ENCODE measurements at places on chromosomes 16 and 17.
A peak's percentile ranks its signal among the peaks of the same experiment; 100 is the strongest.

GRCh38 chr16:51922476-51922875 is 624.5 kb downstream of the TOX3 start:
- no peak for DNase-seq

GRCh38 chr16:89201439-89202377 is 1.4 kb upstream of the SLC22A31 start:
- peak; percentile 81 for DNase-seq

- no peak for DNase-seq
Observed at GRCh38 chr16:73253922-73254480, 206.1 kb upstream of the ZFHX3 start.

DNA sequence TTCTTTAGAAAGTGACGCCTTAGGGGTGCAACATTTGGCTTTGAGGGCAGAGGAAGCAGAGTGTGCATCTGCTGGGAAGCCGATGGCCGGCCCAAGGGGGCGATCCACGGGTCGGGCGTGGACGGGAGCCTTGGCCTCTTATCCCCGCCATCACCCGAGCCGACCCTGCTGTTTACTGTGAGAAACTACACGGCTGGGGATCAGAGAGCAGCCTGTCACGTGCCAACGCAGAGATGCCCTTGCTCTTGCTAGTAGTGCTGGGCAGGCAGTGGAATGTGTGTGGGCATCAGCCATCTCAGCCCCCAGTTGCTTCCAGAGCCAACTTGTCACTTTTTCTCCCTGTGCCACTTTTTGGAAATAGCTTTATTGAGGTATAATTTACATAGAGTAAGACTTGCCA is 26.7 kb upstream of the ITGB4 start:
- no peak for DNase-seq

GRCh38 chr17:80876950-80877728 is 114.5 kb upstream of the CHMP6 start:
- DNase-seq = no peak

DNA sequence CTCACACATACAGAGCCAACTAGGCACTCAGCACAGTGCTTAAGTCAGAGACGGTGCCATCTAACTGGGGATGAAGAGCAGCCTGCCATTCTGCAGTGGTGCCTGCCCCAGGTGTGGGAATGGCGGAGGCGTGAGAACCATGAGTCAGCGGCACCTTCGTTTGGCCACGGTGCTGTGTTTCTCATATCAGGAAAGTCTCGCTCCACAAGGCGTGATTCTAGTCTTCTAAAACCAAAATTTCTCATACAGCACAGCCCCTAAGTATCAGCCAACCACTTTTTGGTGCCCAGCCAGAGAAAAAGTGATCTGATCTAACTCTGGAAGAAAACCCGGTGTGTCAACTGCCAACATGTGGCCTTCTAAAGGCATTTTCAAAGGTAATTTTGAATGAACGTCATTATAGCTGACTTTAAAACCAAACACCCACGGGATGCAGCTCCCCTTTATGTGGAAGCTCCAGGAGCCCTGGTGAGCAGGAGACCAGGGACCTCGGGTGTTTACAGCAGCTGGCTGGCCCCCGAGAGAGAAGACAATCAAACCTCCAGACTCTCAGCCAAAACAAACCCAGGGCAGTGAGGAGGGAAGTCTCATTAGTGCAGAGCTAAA is 54.6 kb downstream of the ABCC12 start:
- DNase-seq = no peak

- DNase-seq = peak; percentile 39
Observed at GRCh38 chr17:68505951-68506350, 6.3 kb upstream of the PRKAR1A start.

- no peak for DNase-seq
Observed at GRCh38 chr17:78972507-78973105, 7.1 kb downstream of the LGALS3BP start.

DNA sequence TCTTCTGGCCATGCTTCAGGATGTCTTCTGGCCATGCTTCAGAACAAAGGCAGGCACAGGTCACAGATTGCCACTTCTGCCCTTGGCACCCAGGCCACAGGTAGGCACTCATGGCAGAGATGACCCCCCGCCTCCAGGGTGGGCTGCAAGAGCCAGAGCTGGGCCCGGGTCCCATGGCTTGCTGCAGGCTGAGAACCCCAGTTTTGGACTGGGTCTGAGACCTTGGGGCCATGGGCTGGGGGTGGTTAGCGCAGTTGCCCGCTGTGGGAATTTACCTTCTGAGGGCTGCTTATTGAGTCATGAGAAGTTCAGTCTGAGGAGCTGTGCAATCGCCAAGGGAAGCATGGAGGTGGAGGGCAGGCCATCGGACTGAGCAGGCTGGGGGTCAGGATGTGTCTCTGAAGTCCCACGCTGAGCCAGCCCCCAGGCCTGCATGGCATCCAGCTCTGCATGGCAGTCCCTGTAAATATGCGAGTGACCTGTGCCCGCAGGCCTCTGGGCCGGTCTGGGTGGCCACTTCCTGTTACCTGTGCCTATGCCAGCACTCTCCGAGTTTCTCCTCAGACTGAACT is 1.7 kb downstream of the ANKRD13B start:
- DNase-seq = no peak

- DNase-seq = no peak
Observed at GRCh38 chr17:73888862-73889261, 244.6 kb upstream of the SDK2 start.

DNA sequence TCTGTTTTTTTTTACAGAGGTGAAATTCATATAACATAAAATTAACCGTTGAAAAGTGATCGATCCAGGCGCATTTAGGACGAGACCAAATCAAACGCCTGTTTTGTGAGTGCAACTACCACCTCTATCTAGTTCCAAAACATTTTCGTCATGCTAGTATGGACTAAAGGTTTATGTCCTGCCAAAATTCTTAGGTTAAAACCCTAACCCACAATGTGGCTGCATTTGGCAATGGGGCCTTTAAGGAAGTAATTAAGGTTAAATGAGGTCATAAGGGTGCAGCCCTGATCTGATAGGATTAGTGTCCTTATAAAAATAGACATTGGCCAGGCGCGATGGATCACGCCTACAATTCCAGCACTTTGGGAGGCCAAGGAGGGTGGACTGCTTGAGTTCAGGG is 32.8 kb upstream of the RCVRN start:
- DNase-seq = no peak

DNA sequence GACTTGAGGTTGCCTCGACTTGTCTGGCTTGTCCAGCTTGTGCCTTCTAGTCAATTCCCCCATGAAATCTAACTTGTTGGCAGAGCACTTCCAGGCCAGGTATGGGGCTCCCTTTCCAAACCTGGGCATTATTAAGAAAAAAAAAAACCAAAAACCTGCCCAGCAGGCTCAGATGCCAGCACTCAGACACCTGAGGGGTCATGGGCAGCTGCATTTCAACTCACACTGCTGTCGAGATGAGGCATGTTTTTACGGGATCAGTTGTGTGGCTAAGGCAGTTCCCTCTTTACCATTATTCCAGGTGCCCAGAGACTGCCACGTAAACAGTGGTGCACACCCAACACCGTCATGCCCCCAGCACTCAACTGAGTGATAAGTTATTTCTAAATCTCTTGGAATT is 17.8 kb downstream of the TMEM11 start:
- no peak for DNase-seq

- DNase-seq = no peak
Observed at GRCh38 chr17:40596261-40596919, 31.1 kb upstream of the CCR7 start.

DNA sequence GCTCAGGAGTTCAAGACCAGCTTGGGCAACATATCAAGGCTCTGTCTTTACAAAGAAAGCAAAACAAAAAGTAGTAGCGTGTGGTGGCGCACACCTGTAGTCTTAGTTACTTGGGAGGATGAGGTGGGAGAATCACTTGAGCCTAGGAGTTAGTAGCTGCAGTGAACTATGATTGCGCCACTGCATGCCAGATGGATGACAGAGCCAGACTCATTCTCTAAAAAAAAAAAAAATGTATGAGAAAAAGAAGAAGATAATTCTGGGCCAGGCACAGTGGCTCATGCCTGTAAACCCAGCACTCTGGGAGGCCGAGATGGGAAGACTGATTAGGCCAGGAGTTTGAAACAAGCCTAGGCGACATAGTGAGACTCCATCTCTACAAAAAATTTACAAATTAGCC is 28.5 kb downstream of the STAT5B start:
- DNase-seq = no peak

DNA sequence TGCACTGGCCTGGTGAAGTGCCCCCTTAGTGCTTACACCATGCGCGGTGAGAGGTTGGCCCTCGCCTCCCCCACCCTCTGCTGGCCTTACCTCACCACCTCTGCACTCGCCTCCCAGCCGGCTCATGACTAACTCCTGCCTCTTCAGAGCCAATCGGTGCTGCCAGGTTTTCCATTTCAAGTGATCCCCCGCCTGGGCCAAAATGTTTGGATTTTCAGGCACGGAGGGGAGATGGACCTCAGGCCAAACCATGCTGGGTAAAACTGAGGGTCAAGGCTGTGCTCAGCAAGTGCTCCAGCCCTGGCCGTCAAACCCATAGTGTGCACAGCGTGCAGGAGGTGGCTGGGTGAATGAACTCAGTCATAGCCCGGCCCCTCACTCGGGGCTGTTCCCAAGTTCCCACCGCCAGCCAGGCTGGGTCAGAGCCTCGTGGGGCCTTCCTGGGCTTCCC is 175.4 kb downstream of the SEC14L1 start:
- no peak for DNase-seq

DNA sequence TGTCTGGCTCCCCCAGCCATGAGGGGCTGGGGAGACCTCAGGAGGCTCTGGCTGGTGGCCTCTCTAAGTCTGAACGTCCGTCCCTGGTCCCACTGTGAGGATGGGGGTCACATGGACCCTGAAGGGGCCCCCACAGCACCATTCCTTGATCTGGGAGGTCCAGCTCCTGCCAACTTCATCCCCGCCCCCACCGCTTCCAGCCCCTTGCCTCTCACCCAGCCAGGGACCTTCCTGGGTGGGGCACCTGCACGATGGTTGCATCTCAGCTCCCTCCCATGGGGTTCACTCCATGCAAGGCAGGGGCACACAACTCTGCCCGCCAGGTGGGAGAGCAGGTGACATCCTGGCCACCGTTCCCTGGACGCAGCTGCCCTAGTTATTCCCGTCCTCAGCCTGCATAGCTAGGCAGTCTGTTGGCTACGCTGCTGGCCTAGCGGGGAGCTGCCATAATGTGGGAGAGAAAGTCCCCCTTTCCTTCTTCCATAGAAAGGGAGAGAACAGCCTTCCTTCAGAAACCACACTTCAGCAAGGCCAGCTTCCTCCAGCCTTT is 217.9 kb upstream of the RPL38 start:
- DNase-seq = no peak

DNA sequence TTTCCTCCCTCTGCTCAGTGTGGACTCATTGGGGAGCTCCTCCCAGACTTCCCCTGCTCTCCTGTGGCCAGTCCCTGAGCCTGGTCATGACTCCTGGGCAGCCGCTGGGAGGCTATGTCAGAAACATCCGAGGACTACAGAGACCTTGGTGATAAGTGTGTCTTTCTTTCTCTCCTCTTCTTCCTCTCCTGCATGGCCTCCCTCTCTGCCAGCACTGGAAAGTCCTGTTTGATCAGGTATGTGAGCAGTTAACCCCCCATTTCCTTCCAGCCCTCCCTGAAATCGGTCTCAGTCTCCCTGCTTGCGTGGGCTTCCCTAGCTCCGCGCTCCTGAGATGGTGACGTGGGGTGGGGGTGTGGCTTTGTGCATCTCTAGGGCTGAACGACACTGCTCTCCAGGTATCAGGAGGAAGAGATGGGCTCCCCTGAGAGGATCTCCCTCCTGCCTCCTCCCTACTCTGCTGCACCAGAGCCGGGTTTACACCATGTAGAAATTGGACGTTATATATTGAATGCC is 2.1 kb downstream of the RHBDL3 start:
- no peak for DNase-seq

- DNase-seq = no peak
Observed at GRCh38 chr17:62696726-62697490, 69.4 kb downstream of the MRC2 start.

DNA sequence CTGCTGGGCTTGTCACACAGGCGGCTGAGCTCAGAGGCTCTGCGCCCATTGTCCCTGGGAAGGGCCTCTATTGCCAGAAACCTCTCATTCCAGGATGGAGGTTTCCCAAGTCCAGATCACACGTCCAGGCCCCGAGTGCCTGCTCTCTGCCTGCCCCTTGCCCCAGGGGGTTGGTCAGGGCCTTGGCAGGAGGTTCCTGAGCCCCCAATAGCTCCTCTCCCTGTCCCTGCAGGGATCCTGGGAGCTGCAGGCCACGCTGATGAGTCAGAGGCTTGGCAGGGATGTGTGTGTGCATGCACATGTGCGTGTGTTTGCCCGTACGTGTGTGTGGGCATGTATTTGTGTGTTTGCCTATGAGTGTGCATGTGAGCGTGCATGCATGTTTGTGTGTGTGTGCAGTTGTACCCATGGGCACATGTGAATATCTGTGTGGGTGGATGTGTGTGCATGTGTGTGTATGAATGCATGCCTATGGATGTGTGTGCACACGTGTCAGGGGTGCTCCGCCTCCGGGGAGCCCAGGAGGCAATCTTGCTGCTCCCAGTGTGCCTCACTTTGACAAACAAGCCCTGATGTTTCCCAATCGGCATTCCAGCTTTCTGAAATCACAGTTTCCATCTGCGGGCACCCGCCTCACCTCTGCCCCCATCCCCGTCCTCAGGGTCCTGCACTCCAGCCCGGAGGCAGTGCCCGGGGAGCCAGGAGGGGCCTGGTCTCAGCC is 98.4 kb upstream of the GSE1 start:
- DNase-seq = no peak

DNA sequence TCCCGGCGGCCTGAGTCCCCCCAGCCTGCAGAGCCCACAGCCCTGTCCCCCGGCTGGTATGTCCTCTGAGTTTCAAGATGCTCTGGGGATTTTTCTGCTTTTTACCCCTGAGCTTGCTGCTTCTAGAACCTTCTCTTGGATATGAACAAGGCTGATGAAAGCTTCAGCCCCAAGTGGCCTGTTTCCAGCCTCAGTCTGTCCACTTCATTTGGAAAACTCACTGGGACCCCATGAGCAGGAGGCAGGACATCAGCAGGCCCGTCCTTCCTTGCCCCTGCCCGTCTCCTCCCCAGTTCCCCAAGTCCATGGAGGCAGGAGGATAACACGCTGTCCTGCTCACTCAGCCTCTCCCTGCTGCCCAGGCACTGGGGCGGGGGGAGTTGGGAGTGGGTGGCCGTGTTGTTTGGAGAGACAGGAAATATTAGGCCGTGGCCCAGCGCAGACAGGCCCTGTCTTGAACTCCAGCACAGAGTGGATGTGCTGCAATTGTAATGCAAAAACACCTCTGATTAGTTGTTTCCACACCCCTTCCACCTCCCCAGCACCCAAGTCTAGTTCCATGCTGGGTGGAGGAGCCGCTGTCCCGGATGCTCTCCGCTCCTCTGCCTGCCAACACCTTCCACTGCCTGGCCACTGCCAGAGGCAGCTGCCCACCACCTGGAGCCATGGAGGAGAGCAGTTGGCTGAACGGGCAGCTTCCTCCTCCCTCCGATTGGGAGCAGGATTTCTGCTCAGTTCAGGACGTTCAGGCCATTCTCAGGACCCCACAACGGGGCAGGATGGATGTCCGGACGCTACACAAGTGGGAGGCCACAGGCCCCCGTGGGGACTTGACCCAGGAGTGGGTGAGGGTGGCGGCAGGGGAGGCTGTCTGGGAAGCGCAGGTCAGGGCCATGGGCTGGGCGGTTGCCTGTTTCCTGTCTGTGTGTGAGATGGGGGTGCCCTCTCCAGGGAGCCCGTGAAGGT is 216.9 kb upstream of the GSE1 start:
- DNase-seq = no peak

- DNase-seq = no peak
Observed at GRCh38 chr17:78411241-78411857, 32.9 kb downstream of the PGS1 start.

Measured in inflammatory macrophage treated with lipopolysaccharide for 1 hour (primary cell).